ENCODE measurements at places on chromosomes 5 and 9.

DNA sequence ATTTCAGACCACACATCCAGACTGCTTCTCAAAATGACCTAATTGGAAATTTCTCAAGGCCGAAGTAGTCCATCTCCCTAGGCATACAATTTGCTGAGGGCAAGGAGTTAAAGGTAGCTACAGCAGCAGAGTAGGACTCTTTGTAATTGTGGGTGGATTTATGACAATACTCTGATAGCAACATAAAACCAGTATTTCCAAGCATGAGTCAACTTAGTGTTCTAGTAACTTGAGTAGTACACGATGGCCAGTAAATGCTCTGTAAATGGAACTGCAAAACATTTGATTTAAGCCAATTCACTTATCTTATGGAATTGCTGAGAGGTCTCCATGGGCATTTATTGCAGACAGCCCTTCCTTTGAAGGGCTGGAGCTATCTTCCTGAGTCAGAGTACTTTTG, 352.2 kb downstream of the PLK2 start:
- DNase-seq, result no peak

DNA sequence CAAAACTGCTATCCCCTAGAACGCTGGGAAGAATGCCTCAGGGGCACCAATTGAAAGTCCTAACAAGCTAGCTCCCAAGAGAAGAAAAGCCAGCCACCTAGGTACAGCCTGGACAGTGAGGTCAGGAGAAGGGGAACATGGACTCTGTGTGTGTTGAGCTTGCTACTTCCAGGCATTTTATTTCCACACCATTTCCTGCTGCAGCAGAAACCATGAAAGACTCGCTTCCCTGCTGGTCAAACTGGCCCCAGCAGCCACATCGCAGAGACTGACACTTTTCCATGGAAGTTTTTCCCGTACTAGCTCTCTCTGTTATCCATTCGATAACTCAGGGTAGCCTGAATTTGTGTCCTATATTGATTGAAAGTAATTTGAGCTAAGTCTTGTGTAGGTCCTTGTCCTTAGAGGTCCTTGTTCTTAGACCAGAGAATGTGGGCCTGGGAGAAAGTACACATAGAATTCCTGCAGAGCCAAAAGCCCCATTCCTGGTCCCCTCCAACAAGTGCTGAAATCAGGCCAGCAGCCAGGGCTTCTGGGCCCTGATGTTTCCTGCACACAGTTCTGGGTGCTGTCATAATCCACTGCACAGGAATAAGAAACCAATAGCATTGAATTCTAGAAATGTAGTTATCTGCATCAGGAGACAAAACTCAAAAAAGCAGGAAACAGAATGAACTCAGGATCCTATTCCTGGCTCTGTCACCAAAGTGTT, 96.6 kb downstream of the BRINP1 start:
- DNase-seq, result no peak

DNA sequence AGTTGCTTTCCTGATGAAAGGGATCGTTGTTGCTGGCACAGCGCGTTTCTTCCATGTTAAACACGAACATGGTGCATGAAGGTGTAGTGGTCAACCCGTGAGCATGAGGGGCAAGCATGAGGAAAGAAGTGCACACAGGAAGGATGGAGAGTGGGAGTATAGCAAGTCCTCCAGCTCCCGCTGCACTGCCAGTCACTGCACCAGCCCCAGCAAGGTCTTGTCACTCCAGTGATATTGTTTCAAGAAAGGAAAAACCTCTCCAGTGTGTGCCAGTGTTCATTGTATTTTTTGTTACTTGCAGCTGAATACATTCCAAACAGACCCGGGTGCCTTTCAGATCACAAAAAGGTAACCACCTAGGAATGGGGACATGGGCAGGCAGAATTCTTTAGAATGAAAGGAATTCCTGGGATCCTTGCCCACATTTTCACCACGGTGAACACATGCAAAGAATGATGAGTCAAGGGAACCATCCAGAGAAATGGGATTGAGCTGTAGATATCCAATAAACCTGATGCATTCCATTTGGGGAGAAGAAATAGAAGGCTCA, 186.3 kb downstream of the AOPEP start:
- no peak for DNase-seq

- DNase-seq, result no peak
Measured at GRCh38 chr5:156354571-156354970, 27.6 kb downstream of the SGCD start.

GRCh38 chr5:76941442-76941841, 11.4 kb upstream of the CRHBP start:
- no peak for DNase-seq

DNA sequence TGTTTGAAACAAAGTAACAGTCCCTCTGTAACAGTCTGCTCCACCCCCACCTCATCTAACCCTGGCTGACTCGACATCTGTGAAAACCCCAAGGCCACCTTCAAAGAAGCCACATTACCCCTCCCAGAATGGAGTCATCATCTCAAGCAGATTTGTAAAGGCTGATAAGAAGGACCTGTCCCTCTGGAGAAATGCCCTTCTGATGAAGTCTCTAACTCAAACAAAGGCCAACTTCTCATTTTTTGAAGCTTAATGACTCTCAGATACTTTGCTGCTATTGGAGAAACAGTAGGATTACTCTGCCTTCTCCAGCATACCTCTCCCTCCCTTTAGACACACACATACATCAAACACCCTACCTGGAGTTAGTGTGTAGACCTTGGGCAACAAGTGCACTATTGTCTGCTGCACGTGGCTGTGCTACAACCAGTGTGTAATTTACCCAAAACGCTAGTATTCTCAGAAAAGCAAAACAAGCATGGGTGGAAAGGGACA, 5.3 kb upstream of the SUSD1 start:
- DNase-seq, result no peak

- no peak for DNase-seq
Measured at GRCh38 chr5:40134883-40135520, 544.7 kb upstream of the PTGER4 start.

- no peak for DNase-seq
Measured at GRCh38 chr9:12853051-12853450, 78.2 kb downstream of the LURAP1L start.
